ENCODE measurements at places on chromosomes 13 and 19. TPM values are rescaled to one million over a fixed set of nuclear protein-coding genes. Genes with fewer than 3 reads are reported as not detected.

The PROZ gene
- total RNA-seq = not detected

- H3K4me3 ChIP-seq = no peak overlapping the region
- no peak for DNase-seq
- H3K36me3 ChIP-seq = peaks cover 54% of the 10 kb centered on the region
- H3K27me3 ChIP-seq = no peaks in the 10 kb centered on the region
- H3K27ac ChIP-seq = peak overlapping the region; percentile 44
These were observed 10.0 kb upstream of the SPC24 start for GRCh38 chr19:11165486-11166030.

GRCh38 chr19:496986-497385 is 700 bp downstream of the MADCAM1 start:
- no peak for DNase-seq
- no peaks in the 10 kb centered on the region for H3K4me1 ChIP-seq
- no peak overlapping the region for H3K4me3 ChIP-seq
- no peak overlapping the region for H3K27ac ChIP-seq
- H3K36me3 ChIP-seq = no peaks in the 10 kb centered on the region

DNA sequence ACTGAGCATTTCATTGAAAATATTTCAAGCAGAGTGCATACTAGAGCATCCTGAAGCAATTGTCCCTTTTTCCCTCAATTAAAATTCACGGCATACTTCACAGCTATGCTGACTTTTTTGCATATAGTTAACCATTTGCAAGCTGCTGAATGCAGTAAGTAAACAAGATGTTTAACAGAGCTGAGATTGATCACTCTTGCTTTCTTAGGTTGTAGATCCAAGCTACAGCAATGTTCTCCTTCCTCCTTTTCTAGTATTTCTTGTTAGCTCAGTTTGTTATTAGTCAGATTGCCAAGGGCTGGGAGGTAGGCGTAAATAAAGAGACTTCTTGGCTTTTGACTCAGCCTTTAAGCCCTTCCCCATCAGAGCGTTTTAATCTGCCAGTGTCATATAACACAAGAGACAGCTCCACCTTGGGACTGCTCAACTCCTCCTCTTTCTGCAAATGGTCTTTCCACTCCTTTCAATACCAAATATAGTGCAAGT is at the start of gene SLITRK6:
SLITRK6 (minus strand) TSS at position 323 of the 486 bp plus-strand sequence. CDS start 2,911 bp downstream, outside the sequence.
- no peaks in the 10 kb centered on the region for H3K27me3 ChIP-seq
- no peaks in the 10 kb centered on the region for H3K36me3 ChIP-seq
- no peak for DNase-seq
- H3K4me3 ChIP-seq = peak within 1 kb of the TSS; percentile 6
- H3K4me1 ChIP-seq = no peaks in the 10 kb centered on the region

- H3K36me3 ChIP-seq = no peaks in the 10 kb centered on the region
- H3K27me3 ChIP-seq = peaks cover 17% of the 10 kb centered on the region
- no peak overlapping the region for H3K4me3 ChIP-seq
- H3K4me1 ChIP-seq = no peaks in the 10 kb centered on the region
- no peak for DNase-seq
These were observed 234.9 kb downstream of the TEX29 start for GRCh38 chr13:111555268-111555808.

DNA sequence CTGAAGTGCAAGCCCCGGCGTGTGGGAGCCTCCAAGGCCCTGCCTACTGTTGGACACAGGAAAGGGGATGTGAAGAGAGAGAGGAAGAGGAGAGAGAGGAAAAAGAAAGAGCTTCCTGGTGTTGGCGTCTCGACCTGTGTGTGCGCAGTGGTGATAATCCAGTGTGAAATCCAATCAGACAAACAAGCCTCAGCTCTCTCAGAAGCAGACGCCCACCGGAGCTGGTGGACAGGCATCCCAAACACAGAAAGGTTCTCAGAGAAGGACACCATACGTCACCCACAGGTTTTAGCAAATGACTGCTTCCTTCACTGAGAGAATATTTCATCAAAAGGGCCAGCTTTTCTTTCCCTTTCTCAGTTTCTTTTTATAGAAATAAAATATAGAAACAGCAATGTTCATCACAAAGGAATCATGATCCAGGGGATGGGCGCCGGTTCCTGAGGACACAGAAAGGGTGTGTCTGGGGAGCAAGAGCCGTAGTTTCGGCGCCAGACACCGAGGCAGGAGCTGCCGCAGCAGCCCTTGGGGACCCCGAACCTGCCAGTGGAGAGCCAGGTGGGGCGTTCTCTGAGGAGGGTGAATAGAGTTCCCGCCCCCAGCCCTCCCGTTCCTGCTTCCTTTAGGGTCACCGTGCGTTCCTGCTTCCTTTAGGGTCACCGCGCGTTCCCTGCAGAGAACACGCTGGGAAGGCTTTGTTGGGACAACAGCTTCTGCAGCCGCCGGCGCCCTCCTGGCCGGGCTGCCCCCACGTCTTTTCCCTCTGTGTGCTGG is 145.8 kb upstream of the SOX1 start:
- no peak overlapping the region for H3K4me3 ChIP-seq
- H3K36me3 ChIP-seq = no peaks in the 10 kb centered on the region

DNA sequence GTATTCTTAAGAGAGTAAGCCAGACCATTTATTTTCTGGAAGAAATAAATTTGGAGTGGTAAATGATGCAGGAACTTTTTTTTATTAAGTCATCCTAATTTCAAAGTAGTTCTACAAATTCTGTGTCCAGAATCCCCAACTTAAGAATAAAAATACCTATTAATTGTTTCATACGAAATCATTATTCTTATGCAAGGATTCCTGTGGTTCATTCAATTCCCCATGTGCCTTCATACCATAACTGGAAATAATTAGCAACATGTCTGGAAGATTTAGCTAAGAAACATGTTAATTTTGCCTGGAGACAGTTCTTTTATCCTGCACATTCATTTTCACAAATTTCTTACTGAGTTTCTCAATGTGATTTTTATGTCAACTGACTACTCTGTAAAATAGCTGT is 408.6 kb downstream of the PCDH9 start:
- H3K4me3 ChIP-seq = no peak overlapping the region
- no peaks in the 10 kb centered on the region for H3K36me3 ChIP-seq
- H3K27me3 ChIP-seq = no peaks in the 10 kb centered on the region

Measured in lower lobe of right lung (tissue), 2 donors.